ENCODE measurements at places on chromosomes 11 and 22.
A peak's percentile ranks its signal among the peaks of the same experiment; 100 is the strongest.

- DNase-seq, result no peak
Measured at GRCh38 chr22:19571995-19572394, 47.8 kb upstream of the CLDN5 start.

- DNase-seq, result no peak
Measured at GRCh38 chr11:58625086-58625485, 2.6 kb downstream of the CNTF start.

- no peak for DNase-seq
Measured at GRCh38 chr11:113884361-113884836, 9.0 kb upstream of the USP28 start.

- DNase-seq, result no peak
Measured at GRCh38 chr11:91749251-91749650, 475.4 kb upstream of the FAT3 start.

DNA sequence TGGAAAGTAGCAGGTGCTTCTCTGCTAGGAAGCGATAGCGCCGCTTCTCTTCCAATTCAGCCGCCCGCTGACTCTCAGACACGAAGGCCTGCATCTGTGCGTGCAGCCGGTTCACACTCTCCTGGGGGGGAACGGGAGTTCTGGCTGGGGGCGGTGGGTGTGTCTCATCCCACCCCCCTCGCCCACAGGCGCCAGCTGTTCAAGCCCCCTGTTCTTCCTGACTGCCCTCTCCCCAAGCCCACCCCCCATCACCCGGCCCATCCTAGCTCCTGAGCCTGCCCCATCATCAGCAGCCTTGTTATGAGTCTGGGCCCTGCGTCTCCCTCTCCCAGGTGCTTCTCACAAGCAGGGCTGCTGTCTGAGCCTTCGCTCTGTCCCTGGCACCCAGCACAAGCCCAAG is 13.1 kb upstream of the SLC16A8 start:
- DNase-seq, result no peak

DNA sequence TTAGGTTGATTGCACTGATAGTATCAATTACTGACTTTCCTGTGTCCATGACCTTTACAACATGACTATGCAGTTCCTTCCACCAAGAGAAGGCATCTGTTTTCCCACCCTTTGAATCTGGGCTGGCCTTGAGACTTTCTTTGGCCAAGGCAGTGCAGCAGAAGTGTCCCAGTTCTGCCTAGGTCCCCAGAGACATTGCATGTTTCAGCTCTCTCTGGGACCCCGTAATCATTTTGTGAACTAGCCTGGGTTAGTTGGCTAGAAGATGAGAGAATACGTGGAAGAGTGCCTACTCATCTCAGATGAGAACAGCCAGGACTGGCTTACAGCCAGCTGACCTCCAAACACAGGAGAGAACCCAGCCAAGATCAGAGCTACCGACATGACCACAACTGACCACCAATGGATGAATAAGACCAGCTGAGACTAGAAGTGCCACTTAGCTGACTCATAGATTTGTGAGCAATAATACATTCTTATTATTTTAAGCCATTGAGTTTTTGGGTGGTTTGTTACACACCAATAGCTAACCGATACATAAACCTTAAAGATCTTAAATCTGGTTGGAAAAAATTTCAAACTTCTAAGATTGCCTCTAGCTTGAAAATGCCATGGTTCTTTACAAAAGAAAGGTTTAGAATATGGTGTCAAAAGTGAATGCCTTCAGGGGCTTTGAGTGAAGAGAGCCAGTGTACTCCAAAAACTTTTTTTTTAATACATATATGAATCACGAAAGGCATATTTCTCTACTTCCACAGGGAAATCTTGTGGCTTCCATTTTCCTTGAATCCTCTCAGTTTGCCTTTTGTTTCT is 145.2 kb downstream of the FBXO7 start:
- no peak for DNase-seq

DNA sequence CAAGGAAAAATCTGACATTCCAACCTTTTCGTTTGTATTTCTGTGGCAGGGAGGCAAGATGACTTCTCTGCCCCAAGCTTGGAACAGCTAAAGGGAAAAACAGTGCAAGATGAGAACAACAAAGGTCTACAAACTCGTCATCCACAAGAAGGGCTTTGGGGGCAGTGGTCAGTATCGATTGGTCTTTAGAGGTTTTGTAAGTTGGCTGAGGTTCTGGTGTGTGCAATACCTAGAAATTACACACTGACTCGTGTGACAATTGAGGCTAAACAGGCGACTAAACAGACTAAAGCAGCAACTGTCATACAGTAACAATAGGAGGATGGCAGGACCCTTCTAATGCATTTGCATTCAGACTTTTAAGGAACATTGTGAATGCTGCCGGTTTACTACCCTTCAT is 994 bp downstream of the DEPDC5 start:
- no peak for DNase-seq

DNA sequence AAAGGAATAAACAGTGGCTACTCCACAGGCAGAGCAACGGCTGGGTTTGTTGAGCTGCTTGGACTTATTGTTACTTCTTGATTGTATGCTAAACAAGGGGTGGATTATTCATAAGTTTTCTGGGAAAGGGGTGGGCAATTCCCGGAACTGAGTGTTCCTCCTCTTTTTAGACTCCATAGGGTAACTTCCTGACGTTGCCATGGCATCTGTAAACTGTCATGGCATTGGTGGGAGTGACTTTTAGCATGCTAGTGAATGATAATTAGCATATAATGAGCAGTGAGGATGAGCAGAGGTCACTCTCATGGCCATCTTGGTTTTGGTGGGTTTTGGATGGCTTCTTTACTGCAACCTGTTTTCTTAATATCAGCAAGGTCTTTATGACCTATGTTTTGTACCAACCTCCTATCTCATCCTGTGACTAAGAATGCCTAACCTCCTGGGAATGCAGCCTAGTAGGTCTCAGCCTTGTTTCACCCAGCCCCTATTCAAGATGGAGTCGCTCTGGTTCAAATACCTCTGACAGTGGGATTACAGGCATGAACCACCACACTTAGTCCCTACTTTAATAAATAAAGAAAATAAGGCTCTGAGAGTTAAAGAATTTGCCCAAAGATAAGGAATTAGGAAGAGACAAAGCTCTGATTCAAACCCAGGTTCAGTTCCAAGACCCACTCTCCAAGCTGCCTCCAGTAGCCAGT is 65.6 kb upstream of the CLMP start:
- no peak for DNase-seq

DNA sequence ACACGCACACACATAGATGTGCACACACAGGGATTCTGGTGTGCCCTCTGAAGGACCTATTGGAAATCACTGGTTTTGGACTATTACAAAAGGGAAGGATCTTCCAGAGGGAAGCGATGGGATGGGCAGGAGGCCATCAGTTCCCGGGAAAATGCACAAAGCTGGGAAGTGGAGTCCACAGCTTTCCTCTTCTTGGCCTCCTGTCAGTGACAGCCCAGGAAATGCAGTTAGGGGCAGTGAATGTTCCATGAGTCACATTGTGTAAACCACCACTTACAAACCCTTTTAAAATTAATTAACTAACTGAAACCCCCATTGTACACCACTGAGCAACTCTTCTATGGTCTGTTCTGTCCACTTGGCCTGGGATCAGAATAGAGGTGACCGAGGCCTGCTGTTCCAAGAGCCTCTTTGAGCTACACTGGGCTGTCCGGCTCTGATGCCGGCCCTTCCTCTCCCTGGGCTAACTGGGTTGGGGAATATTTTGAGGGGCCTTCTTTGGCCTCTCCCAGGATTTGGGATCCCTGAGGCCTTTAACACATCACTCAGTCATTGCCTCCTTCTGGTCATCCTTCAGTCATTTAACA is 137.7 kb downstream of the FEZ1 start:
- DNase-seq, result no peak

- no peak for DNase-seq
Measured at GRCh38 chr11:33366918-33367317, 109.7 kb downstream of the HIPK3 start.

DNA sequence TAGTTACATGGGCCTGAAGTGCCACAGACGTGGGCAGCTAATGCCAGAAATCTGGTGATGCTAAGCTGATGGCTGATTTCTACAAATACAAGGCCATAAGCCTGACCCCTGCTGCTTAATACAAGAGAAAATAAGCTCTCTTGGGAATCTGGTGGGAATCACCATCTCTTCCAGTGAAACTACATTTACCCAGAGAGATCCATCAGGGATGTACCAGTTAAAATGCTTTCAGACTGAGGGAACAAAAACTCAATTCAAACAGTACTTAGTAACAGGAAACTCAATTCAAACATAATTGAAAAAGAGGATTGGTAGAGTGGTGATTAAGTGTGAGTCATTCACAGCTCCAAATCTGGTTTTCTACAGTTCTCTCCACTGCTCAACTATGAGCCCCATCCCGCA is 1.7 kb upstream of the CAVIN3 start:
- DNase-seq, result no peak

- DNase-seq, result no peak
Measured at GRCh38 chr11:2522631-2523255, 77.9 kb downstream of the KCNQ1 start.

DNA sequence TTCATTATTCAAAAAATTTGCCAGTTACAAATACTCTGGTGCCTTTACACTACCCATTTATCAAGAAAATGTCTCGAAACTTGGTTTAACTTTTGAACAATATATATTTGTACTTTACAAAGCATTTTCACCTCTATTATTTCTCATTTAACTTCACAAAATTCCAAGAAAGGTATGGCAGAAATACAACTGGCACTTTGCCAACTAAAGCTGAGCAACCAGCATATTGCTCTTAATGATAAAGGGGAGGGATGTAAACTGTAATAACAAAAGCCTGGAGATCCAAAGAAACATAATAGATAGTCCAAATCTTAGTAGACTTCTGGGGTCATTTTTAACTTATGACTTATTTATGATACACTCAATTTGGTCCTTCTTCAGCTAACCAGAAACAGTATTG is 7.7 kb downstream of the PITPNB start:
- no peak for DNase-seq

DNA sequence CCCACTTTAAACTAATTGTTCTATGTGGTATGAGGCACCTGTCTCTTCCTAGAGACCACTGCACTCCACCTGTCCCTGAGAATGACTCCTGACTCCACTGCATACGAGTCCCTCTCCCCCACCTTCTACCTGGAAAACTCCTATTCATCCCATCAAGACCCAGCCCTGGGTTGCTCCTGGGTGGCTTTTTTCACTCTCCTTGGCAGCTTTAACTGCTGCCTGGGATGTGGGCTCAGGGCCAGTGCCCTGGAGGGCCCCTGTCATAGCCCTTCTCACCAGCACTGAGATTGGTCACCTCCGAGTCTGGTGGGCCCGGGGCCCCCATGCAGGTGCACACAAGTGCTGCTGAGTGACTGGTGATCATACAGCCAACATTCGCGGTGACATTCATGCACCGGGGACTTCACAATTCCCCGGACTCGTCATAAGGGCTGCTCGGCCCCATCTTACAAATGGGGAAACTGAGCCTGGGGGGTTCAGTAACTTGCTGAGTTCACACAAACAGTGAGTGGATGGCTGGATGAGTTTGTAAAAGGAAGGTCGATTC is 25.9 kb upstream of the TOLLIP start:
- DNase-seq, result no peak

DNA sequence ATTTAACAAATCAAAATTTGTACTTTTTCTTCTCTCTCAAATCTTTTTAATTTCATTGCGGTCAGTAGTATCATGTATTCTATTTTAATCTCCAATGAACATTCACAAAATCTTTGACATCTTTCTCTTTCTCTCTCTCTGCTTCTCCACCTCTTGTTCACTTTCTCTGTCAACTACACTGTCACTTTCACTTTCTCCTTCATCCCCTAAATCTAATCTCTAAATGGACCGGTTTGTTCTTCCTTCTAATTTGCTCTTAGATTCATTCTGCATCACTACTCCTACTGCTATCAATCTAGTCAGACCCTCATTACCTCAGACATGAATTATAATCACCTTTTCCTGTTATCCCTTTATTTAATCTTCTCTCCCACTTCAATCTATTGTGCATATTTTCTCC is 18.6 kb downstream of the CCDC73 start:
- no peak for DNase-seq

DNA sequence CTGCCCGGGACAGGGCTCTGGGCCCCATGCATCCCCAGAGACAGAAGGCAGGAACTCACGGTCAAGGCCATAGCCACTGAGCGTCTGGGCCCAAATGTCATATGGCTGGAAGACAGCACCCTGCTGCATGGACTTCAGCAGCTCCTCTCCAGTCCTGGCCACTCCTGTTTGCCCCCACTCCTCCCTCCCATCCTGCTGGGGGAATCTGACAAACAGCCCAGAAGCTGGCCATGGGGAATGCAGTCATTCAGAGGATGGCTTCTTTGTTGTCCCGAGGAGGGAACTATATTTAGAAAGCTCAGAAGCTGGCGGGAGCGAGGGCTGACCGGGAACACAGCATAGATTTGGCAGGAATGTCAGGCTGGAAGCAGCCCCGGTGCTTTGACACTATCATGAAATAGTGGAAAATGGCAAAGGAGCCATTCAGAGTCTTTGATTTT is 35.0 kb downstream of the DKK3 start:
- DNase-seq, result no peak

DNA sequence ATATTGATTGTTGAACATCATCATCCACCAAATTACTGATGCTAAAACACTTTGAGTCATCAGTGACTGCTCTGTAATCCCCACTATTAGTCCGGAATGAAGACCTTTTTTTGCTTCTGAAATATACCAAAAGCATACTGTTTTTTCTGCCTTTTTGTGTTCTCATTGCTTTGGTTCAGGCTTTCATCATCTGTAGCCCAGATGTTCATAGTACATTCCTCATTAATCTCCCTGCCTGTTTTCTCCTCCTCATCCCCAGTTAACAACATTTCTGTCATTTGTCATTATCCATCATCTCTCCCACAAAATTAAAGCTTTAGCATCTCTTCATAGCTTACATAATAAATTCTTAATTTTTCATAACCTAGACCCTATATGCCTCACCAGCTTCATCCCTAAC is 9.2 kb downstream of the CEP57 start:
- DNase-seq, result no peak

GRCh38 chr11:64803158-64803845 is at the start of gene MAP4K2:
Gene MAP4K2 (minus strand): TSS chr11:64803214. CDS start chr11:64803149, 65 bp downstream.
- DNase-seq, result peak; percentile 75

- DNase-seq, result no peak
Measured at GRCh38 chr11:71165771-71166170, 86.6 kb downstream of the SHANK2 start.

GRCh38 chr22:29311464-29312217 is 3.9 kb downstream of the RASL10A start:
- DNase-seq, result no peak

DNA sequence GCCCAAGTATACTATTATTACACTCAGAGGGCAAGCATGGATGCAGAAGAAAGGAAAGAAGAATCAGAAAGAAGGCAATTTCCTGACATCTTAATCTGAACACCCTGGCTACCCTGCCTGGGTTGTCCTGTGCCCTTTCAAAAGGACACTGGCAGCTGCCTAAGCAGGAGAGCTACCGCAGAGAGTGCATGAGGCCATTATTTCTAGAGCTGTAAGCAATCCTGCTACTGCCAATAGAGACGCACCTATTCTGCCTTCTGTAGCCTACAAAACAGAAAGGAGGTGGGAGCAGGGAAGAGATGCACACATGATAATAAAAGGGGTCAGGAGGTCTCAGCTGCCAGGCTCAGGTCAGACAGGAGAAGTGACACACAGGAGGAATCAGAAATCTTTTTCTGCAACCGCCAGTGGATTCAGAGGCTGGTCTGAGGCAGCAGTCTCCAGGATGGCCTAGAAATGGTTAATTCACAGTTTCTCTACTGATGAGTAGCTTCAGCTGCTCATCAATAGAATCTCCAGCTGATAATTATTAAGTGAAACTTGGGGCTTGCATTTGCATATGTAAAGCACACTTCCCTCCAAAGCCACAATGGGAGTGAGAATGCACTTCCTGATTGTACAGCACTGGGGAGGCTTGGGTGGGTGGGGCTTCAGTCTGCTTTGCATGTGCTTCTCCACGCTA is 253.9 kb downstream of the LARGE1 start:
- DNase-seq, result no peak

- no peak for DNase-seq
Measured at GRCh38 chr11:114284021-114284420, 12.2 kb upstream of the NNMT start.
